SK-MEL-5 (cell line): ENCODE measurements at places on chromosomes 13 and 19.
A peak's percentile ranks its signal among the peaks of the same experiment; 100 is the strongest.

DNA sequence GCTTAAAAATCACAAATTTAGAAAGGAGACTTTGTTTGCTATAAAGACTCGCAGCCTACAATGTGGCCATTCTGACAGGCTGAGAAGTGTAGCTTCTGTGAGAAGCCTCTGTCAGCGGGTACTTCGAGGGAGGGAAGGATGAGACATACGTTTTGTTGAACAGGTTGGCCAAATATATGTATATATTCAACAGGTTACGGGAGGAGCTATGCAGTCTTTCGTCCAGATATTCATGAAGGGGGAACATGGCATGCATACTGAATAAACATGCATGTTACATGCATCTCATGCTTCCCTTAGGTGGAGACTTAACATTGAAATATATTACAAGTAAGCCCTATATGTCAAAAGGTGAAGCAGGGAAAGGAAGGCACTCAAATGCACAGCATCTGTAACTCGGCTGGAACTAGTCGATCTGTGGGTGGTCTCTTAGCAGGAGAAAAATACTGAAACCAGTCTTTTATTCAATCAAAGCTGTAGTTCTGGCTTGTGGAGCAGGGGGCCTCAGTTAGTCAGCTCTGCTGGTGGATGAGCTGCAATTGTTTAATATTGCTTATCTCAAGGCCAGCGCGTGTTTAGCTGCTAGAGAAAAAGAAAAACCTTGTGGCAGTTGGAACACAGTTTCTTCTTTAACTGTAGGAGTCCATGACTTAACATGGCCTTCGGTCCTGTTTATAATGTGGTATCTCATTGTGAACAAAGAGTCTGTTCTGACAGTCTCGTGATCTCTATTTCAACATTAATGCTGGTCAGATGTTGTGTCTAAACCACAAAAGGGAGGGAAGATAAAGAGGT, 94.3 kb downstream of the FAM216B start:
- DNase-seq, result peak; percentile 82

DNA sequence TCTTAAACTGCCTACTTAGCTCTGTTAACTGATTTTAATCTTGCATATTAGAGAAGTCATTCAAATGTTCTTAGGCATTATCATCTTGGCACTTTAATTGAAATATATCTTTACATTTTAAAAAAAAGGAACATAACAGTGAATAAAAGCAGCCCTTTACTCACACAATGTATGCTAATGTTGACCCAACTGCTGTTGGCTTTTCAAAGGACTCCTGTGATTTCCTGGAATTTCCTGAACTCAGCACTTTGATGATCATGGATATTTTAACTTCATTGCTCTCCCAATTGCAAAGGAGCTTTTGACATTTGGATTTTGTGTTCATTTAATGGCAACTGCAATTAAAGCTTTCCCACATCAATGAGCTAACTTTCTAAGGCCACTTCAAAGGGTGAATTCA, 1230.3 kb downstream of the DIAPH3 start:
- no peak for DNase-seq

DNA sequence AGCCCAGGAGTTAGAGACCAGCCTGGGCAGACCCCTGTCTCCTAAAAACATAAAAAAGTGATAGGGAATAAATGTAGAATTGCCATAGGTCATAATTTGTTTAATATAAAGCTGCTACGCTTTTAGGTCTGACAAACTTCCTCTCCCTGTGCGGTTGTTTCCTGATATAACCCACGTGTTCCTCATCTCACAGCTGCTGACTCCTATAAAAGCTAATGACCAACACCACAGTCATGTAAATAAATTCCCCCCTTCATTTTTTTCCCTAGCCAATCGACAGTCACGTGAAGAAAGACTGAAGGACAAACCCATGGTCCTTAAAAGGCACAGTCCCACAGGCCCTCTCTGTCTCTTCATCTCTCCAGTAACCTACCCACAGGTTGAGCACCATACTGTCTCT, 27.5 kb downstream of the ZNF266 start:
- no peak for DNase-seq

- peak; percentile 75 for DNase-seq
Measured at GRCh38 chr13:46553886-46554858, 1.2 kb downstream of the LRCH1 start.

- no peak for DNase-seq
Measured at GRCh38 chr13:103213152-103213551, 146.9 kb upstream of the SLC10A2 start.

DNA sequence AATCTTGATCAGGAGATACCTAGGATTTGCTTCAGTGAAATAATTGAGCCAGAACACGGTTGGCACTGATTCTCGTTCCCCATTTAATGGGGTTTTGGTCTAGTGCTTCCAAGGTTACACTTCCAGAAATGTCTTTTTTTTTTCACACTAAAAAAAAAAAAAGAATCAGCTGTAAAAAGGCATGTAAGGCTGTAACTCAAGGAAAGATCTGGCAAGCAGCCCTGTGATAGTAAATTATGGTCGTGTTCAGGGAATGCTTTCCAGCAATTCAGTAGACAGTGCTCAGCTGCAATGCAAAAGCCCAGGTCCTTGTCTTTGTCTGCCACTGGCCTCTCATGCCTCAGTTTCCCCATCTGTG, 27.2 kb upstream of the NDUFS7 start:
- no peak for DNase-seq

GRCh38 chr13:46858163-46858562, 38.7 kb downstream of the HTR2A start:
- DNase-seq, result no peak

DNA sequence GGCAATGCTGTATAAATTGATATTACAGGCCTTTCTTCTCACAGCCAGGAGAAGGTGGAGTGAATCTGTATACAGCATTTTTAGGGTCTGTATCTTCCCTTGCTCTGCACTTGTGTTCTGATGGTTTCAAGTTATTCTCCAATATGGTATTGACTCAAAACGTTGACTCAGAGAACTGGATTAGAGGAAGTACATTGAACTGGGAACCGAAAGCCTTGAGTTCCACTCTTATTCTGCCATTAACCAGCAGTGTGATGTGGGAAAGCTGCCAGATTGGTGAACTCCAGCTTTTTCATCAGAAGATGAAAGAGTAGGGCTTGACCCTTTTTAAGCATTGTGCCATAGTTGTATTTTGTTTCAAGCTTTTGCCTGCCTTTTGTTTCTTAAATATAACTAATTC, 167.7 kb downstream of the SPRY2 start:
- DNase-seq, result no peak

- DNase-seq, result peak; percentile 84
Measured at GRCh38 chr19:46697204-46697960, 19.5 kb downstream of the PRKD2 start.

DNA sequence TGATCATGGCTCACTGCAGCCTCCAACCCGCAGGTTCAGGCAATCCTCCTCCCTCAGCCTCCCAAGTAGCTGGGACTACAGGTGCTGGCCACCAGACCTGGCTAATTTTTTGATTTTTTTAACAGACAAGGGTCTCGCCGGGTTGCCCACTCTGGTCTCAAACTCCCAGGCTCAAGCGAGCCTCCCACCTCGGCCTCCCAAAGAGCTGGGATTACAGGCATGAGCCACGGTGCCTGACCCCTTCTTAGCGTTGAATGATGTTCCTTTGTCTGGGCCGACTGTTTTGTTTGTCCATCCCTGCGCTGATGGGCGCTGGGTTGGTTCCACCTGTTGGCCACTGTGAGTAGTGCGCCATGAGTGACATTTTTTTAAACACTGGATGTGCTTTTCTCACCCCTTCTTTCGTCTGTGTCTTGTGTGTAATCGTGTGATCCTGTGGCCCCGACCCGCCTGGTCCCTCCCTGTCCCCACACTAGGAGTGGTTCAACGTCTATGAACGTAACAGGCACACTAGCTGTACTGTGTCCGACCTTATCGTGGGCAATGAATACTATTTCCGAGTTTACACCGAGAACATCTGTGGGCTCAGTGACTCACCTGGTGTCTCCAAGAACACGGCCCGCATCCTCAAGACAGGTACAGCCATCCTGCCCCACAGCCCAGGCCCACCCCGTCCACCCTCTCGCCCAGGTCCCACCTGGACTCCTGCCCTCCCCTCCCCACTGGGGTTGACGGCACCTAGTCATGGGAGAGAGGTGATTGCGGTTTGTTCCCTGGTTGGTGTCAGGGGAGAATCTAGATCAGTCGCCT, 15.0 kb upstream of the EMC10 start:
- DNase-seq, result peak; percentile 79

- no peak for DNase-seq
Measured at GRCh38 chr19:1254530-1255185, 6.3 kb downstream of the MIDN start.

DNA sequence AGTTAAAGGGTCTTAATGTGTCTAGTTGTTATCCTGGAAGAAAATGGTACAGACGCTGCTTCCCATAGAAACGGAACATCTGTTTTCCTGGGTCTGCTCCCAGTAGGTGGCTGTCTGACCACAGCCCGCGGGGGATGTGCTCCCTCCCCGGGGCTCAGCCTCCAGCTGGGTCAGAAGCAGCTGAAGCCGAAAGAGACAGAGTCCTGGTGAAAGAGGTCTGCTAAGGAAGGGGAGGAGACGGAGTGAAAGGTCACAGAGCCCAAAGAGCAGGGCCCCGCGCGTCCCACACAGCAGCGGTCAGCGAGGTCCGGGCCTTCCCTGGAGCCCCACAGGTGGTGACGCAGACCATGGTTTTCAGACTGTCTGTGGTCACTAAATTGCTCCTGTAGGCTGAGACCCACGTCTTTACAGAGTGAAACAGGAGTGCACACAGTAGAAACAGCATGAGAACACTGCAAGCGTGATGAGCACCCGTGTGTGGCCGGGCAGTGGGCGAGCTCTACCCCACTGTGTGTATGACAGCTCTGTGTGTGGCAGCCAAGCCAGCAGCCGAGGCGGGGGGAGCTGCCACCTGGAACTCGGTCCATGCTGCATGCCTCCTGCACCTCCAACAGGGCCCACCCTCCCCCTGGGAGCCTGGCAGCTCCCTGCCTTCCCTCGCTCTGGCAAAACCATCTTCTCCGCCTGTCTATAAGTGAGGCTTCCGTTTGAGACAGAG, 52.0 kb upstream of the C13orf46 start:
- no peak for DNase-seq

- DNase-seq, result peak; percentile 27
Measured at GRCh38 chr13:42847891-42848663, 66.7 kb downstream of the FAM216B start.

- no peak for DNase-seq
Measured at GRCh38 chr19:45351401-45351952, 10.9 kb downstream of the KLC3 start.

DNA sequence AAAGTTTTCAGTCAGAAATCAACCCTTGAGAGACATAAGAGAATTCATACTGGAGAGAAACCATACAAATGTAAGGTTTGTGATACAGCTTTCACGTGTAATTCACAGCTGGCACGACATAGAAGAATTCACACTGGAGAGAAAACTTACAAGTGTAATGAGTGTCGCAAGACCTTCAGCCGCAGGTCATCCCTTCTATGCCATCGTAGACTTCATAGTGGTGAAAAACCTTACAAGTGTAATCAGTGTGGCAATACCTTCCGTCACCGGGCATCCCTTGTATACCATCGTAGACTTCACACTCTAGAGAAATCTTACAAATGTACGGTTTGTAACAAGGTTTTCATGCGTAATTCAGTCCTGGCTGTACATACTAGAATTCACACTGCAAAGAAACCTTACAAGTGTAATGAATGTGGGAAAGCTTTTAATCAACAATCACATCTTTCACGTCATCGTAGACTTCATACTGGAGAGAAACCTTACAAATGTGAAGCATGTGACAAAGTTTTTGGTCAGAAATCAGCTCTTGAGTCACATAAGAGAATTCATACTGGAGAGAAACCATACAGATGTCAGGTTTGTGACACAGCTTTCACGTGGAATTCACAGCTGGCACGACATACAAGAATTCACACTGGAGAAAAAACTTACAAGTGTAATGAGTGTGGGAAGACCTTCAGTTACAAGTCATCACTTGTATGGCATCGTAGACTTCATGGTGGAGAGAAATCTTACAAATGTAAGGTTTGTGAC, 15.7 kb upstream of the ZNF701 start:
- DNase-seq, result no peak

- no peak for DNase-seq
Measured at GRCh38 chr19:19050104-19050503, 13.7 kb upstream of the SLC25A42 start.

DNA sequence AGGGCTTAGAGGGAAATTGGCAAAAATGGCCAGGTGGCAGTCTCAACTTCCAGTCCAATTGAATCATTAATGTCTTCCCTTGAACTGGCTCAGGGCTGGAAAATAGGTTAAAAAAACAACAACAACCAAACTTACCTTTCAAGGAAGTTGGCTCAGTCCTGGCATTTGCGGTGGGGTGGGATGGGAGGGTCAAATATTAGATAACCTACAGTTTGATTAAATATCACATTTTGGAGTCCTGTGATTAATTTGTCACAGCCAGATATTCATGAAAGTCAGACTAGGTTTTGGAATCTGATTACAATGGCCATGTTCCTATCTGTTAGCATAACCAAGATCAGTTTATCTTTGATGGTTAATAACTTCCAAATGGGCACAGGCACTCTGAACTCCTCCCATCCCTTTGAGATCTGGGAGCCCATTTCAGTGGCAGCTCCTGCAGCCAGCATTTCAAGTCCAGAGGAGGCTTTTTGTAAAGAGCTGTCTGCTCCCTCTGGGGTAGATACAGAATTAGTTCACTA, 7.8 kb upstream of the DZIP1 start:
- no peak for DNase-seq

DNA sequence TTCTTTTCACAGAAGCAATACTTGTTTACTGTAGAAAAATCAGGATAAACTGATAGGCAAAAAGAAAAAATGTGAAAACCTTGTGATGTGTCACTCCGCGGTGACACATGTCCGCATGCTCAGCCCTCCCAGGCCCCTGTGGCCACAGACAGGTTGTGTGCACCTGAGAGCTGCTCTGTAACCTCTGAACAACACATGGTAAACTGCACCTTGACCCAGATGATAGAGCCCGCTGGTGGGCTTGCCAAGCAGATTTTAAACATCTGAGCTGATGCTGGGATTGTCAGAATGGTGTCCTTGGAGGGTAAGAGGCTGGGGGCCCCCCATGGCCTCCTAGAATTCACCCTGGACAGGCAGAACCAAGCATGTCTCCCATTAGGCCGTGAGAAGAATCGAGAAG, 33.8 kb downstream of the DHRS12 start:
- no peak for DNase-seq

GRCh38 chr19:39411081-39411831, 1.2 kb upstream of the PLEKHG2 start:
- DNase-seq, result no peak

- no peak for DNase-seq
Measured at GRCh38 chr19:9877780-9878510, 42.8 kb downstream of the PIN1 start.

DNA sequence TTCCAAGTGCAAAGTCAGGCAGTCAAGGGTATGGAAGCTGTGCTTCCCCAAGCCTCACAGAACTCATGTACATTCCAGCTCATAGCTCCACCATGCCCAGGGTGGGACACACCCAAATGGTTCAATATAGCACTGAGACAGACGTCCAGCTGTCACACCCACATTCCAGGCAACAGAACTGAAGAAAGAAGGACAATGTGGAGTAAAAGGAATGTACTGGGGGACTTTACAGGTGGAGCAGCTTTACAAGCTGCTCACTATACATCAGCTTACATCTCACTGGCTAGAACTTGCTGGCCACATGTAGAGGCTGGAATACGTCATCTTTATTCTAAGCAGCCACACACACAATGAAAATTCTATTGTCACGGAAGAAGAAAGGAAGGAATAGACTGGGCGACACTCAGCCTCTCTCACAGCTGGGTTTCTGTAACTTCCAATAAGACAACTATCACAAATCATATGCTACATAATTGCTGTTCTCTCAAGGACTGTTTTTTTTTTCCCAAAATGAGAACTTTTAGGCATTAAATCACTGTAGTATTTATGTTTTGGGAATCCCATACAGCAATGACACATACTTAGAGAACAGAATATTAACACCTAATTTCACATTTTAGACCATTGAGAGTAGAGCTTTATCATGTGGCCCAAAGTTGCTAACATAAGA, 86.1 kb downstream of the KLF12 start:
- DNase-seq, result no peak
